Stimulated activated CD4-positive, alpha-beta T cell treated with anti-CD3 and anti-CD28 coated beads, Interleukin-15, amount 100 ng/mL, for 1 hour (primary cell): ENCODE measurements at places on chromosomes 16 and 17.

GRCh38 chr17:75897160-75898019 is 639 bp upstream of the TRIM65 start:
- DNase-seq = no peak

DNA sequence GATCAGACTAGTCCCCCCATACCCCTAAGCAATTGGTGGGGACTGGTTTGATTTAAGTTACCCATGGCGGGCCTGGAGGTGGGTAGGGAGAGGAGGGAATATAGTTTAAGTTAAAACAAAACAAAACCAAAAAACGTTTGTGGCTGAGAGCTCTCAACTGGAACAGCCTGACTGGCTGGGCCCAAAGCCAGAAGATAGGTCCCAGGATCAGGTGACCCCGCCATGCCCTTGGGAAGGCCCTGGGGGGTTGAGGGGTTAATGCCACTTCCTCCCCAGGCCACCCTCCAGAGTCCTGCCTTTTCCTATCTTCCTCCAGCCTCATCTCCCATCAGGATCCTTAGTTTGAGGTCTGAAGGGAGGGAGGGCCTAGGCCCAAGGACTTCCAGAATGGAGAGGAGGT is 82.3 kb upstream of the LHX1 start:
- DNase-seq = no peak

DNA sequence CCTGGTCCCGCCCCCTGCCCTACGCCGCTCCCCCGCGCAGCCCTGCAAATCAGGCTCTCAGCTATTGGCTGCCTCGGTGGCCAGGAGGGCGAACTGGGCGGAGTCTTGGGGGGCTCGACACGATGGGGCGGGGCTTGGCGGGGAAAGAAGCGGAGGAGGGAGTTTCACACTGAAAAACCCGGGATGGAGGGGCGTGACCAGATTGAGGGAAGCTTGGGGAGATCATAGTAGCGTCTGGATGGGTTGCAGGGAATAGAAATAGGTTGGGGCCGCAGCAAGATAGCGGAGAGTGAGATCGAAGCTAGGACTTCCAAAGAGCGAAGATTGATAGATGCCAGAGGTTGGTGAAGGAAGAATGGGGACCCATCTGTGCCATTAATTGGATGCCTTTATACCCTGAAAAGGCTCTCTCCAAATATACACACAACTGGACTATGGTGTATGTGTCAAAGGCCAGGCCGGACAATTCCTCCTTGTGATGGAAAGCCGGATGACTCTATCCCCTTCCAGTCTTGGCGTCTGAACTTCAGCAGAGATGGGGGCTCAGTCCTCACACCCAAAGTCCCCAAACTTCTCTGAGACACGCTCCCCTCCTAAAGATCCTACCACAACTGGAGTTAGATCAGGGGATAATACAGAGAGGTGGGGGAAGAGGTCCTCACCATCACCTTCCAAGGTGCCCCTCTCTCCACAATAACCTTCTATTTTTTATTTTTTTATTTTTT is 376 bp upstream of the STAC2 start:
- no peak for DNase-seq

DNA sequence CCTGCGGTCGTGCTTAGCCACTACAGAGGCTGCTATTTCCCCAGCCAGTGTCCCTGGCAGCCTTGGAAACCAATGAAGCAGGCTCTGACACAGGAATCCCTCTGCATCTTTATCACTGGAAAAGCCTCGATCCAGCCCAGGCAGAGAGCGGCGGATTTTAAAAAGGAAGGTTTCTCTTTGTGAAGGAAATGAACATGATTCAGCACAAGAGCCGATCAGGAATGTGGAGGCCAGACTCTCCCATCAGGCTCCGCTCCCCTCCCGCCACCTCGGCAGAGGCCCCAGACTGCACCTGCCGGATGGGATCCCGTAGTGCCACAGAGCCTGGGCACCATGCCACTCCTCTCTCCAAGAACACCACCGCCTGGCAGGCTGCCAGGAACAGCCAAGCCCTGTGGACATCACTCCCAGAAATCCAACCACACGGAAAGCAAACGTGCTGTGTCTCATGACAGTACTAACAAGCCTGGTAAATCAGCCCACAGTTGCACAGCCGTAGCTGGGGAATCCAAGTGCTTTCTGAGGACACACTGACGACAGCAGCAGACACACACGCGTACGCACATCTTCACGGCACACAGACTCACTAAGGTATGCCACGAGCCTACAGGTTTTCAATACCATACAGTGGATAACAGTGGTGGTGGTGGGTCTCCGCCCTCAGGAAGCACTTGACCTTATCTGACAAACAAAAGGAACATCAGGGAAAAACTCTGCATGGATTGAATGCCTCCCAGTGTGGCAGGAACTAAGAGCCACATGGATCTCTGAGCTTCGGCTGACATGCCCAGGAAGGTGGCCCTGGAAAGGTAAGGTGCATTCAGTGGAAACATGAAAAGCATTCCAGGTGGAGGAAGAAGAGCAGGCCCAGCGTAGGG is 5.4 kb downstream of the LRRC75A start:
- no peak for DNase-seq

DNA sequence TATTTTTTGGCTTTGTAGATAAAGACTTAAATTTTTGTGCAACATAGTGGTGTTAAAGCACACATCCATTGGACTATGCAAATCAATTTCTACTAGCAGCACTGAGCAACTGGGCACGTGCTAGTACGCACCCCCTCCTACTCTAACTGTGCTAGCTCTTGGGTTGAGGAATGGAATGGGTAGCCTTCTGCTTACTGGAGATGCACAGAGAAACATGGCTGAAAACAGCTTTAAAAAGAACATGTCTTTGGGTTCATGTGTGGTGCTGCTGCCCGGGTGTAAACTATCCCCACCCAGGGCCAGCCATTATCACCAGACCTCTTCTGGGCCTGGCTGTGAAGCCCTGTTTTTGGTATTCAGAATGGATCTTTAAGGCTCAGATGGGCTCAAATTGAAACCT is 7.3 kb downstream of the ESRP2 start:
- DNase-seq = no peak

GRCh38 chr16:71883168-71883848 is 674 bp downstream of the ZNF821 start:
- DNase-seq = peak; percentile 56

DNA sequence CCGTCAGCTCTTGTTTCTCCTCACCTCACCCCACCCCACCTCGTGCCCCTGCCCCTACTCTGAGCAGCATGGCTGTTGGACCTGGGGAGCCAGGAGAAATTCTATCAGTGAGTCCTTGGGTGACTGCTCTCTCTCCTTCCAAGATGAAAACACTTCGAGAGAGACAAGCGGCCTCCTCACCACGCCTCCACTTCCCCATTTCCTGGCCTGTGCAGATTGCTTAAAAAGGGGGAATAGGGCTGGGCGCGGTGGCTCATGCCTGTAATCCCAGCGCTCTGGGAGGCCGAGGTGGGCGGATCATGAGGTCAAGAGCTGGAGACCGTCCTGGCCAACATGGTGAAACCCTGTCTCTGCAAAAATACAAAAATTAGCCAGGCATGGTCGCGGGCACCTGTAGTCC is 9.5 kb downstream of the DLX4 start:
- DNase-seq = no peak

GRCh38 chr16:70713342-70713741 is 27.5 kb upstream of the MTSS2 start:
- no peak for DNase-seq

GRCh38 chr16:79229361-79229760 is 371.2 kb downstream of the MAF start:
- DNase-seq = no peak

- no peak for DNase-seq
These were observed 534.9 kb upstream of the HSBP1 start for GRCh38 chr16:83272843-83273242.

DNA sequence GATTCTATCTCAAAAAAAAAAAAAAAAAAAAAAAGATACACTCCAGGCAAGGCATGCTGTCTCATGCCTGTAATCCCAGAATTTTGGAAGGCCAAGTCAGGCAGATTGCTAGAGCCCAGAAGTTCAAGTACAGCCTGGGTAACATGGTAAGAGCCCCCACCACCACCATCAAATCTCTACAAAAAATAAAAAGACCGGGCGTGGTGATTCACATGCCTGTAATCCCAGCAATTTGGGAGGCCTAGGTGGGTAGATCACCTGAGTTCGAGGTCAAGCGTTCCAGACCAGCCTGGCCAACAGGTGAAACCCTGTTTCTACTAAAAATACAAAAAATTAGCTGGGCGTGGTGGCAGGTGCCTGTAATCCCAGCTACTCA is 1.8 kb upstream of the ACLY start:
- DNase-seq = no peak

GRCh38 chr17:79027925-79028491 is 4.0 kb downstream of the C1QTNF1 start:
- no peak for DNase-seq

DNA sequence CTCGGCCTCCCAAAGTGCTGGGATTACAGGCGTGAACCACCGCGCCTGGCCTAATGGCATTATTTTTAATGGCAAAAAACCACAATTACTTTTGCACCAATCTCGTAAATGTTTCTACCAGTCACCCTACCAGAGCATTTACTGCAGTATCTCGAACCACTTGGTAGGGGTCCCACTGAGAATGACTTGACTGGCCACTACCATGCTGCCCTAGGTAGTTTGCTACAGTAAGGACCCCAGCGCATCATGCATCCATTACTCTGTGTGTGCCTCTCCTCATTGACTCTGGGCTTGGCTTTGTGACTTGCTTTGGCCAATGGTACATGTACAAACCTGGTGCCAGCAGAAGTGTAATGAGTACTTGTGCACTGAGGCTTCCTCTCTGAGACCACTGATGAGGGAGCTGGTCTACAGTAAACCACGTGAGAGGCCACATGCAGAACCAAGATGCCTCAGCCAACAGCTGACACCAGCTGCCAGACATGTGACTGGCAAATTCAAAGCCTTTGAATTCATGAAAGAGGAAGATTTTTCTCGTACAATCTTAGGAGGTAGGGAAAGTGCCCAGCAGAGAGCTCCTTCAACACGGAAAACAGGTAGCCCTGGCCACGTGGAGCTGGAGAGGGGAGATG is 421.7 kb upstream of the C16orf82 start:
- no peak for DNase-seq

DNA sequence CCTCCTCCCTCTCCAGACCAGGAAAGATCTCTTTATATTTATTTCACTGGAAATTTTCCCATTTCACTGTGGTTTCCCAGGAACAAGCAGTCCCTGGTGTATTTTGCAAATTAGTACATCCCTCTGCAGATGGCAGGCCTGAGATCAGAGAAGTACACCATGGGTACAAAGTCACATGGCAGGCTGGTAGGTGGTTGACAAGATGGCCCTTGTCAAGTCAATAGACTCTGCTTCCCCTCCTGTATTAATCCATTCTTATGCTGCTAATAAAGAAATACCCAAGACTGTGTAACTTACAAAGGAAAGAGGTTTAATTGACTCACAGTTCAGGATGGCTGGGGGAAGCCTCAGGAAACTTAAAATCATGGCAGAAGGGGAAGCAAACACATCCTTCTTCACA is 51.6 kb upstream of the KSR1 start:
- no peak for DNase-seq

DNA sequence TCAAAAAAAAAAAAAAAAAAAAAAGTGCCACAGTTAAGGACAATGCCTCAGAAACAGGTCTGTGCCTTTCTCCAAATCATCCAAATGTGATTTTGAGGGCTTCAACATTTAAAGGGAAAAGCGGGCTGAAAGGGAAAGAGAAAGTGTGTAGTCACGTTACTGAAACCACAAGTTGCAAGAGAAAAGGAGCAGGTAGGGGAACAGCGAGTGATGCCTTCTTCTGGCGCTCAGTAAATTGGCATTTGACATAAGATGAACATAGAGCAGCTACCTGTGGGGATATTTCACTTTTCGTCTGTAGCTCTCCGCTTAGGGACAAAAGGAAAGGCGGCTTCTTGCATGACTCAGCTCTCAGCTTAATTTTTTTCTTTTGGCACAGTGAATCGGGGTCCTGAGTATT is 11.1 kb downstream of the CMTM2 start:
- DNase-seq = no peak

- no peak for DNase-seq
These were observed 7.4 kb upstream of the TMEM220 start for GRCh38 chr17:10737168-10737622.

- DNase-seq = no peak
These were observed 34.7 kb upstream of the KCNJ16 start for GRCh38 chr17:70040336-70040735.

GRCh38 chr17:34354637-34355036 is 1.6 kb upstream of the CCL13 start:
- no peak for DNase-seq

DNA sequence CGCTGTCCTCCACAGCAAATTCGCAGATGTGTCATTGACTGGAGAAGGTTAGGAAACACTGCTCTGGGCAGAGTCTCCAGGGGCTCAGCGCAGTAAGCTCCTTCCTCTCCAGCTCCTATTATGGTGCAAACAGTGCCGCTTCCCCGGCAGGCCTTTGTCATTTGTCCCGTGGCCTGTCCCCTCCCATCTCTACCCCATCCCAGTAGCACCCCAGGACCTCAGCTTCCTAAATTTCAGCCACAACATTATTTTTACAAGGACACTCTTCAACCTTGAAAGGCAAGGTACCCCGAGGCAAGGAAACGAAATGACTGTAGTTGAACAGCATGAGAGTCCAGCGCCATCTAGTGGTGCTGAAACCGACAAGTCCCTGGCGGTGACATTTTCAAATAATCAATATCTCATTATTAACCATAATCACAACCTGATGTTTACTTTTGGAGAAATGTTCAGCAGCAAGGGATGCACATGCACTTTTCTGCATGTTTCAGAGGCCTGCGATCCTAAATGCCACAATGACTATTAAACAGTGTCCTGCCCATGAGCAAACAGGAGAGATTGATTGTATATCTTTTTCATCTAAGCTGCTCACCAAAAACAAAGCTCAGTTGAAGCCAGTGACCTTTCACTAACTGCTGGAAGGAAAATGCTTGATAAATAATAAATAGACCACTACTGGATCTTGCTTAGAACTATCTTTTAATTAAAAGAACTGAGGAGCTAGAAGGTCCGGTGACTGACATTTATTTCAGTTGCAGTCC is 16.5 kb downstream of the MRPS23 start:
- peak; percentile 20 for DNase-seq

- no peak for DNase-seq
These were observed 14.2 kb upstream of the CCL1 start for GRCh38 chr17:34377078-34377823.

- DNase-seq = no peak
These were observed 89.3 kb downstream of the SMG6 start for GRCh38 chr17:2214047-2214928.

- DNase-seq = no peak
These were observed 4.4 kb upstream of the BCL6B start for GRCh38 chr17:7018331-7018964.

GRCh38 chr16:23700093-23700492 is 12.9 kb downstream of the ERN2 start:
- DNase-seq = no peak
